ENCODE measurements at places on chromosomes 6 and 20. TPM values are rescaled to one million over a fixed set of nuclear protein-coding genes. Genes with fewer than 3 reads are reported as not detected.

Gene MAS1L
- not detected for total RNA-seq

GRCh38 chr6:110815015-110815410 lies 256 bp downstream of the CDK19 start:
- no peak for DNase-seq

Gene LY6G6D
- not detected for total RNA-seq

Gene MYLIP
- 41.8 TPM for total RNA-seq

DNA sequence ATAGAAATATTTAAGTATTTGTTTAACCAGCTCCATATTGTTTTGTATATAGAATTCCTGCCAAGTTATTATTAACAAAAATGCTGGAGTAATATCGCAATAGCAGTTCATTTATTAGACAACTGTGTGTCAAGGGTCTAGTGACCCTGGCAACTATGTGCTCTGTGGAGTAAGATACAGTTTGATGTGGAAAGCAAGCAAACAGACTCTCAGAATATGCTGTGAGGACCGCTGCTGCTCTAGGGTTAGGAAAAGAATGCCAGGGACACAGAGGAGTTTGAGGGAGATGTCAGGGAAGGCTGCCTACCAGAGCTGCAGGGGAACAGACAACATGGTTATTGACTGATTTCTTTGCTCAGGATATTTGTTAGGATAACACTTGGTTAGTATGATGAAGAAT lies 71.2 kb downstream of the HIVEP1 start:
- no peak for DNase-seq

All from dermis microvascular lymphatic vessel endothelial cell (primary cell).